ENCODE measurements at places on chromosomes 16 and 17.

DNA sequence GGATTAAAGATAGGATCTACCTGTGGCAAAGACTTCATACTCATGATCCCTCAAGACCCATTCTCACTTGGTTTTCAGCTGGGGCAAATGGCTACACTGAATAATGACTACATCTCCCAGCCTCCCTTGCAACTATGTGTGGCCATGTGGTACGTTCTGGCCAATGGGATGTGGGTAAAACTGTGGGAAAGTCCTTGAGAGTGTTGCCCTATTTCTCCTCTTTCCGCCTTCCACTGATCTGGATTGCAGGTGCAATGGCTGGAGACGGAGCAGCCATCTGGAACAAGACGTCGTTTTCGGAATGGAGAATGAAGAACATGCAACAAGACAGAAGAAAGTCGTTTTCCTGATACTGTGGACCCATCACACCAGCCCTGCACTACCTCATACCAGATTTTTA, 48.5 kb downstream of the HAPSTR1 start:
- DNase-seq, result no peak

- DNase-seq, result no peak
Observed at GRCh38 chr16:53614346-53614745, 89.3 kb downstream of the RPGRIP1L start.

- no peak for DNase-seq
Observed at GRCh38 chr17:1873418-1873817, 43.6 kb downstream of the RPA1 start.

- no peak for DNase-seq
Observed at GRCh38 chr17:41823141-41823524, 10.3 kb downstream of the FKBP10 start.

DNA sequence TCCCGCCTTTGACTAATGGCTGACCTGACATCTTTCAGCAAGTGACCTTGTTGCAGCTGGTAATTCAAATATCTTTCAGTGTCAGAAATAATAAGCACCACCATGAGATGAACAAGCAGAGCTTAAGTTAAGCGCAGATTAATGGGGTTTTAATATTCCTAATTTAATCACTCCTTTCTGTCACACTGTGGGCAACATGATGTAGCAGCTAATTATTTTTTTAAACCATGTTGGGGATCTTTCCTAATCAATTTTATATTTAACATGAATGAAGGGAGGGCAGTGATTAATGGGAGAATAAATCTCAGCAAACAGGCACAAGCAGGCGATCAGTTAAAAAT, 353.6 kb upstream of the TNRC6C start:
- no peak for DNase-seq

GRCh38 chr16:79659344-79659743, 58.8 kb upstream of the MAF start:
- DNase-seq, result no peak

- no peak for DNase-seq
Observed at GRCh38 chr16:65305266-65305959, 183.6 kb upstream of the CDH11 start.

DNA sequence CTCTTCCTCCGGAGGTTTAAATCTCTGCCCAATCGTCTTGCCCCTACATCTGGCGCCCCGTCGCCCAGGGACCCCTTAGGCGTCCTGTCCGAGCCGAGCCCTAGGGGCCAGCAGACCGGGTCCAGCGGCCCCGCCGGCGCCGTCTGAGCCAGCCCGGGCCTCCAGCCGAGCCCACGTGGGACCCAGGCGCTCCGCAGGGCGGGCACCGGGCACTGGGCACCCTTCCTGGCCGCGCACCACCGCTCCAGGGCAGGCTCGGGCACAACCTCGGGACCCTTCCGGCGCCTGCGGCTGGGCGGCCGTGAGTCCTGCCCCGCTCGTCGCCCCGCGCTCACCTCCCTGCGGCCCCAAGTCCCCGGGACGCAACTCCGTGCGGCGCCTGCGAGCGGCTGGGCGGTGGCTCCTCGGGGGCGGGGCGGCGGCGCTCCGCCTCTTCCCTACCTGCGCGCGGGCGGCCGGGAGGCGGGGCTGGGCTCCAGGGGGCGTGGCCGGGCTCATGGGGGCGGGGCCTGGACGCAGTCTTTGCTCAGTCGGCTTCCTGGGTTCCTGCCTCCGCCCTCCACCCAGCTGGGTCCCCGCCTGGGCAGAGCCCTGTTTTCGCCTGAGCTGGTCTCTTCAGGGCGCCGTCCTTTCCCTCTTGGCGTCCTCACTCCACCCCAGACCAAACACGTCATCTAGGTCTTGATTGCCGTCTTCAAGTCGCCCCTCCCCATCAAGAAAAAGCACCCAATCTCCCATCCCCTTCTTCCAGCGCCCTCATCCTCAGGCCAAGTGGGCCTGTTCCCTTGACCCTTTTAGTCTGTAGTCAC, at the start of gene RHBDF2:
RHBDF2 (minus strand) TSS at position 406 of the 809 bp plus-strand sequence. CDS start 19,899 bp downstream, outside the sequence.
- DNase-seq, result peak; percentile 95

DNA sequence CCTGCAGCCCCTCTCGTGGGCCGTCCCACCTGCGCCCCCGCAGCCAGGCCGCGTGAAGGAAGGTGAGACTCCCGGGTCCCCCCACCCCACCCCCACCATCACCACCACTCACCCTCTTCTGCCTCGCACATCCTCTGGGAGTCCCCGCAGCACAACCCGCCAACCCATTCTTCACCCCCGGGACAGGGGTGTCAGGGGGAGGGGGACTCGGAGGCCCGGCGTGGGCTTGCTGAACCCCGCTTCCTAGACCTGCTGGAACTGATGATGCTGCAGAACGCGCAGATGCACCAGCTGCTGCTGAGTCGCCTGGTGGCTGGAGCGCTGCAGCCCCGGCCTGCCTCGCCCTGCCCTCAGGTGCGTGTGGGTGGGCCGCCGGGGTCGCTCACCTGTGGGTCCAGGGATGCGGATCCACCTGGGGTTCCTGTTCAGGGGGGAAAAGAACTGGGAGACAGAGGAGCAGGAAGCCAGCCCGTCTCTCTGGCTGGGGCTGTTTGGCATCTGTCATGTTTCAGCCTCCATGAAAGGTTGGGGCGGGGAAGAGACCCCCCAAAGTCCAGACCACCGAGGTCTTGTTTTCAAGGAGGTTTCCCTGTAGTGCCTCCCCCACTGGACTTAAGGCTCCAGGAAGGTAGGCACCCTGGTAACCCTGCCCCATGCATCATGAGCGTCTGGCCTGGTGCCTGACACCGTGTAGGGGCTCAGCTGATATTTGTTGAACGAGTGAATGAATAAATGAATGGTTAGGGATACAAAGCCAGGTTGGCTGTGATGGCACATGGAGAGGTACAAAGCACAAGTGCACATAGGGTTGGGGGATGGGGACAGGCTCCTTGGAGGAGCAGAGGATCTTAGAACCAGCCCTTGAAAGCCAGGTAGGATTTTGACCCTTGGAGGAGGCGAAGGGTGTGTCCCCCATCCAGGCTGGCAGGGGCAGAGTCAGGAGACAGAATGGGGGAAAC, 849 bp downstream of the PRR29 start:
- no peak for DNase-seq

DNA sequence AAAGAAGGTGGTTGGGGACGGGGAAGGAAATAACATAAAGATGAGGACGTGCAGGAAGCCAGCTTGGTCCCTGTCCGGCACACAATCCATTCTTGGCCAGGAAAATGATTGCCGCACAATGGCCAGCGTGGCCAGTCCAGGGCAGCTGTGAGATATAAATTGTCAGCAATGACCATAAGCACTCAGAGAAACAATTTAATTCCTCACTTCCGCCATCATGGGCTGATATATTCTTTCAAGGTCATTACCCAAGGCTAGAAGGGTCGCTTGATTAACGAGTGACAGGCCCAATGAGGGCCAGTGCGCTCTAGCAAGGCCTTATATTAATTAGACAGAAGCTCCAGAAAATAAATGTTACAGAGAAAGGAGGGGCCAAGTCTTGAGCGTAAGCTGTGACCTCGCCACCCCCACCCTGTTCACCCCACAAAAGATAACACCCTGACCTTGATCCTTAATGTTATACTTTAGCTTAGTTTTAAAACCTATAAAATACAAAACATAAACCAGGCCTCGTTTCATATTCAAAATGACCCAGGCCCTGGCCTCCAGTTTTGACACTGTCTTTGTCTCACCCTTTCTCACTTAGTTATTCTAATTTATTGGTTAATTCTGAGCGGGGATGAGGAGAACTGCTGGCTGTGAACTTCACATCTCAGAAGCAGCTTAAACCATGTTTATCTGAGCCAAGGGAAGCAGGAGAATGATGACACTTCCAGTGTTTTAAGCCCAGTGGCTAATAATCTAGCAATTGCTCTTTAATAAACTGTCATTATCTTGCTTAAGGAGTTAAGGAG, 478.3 kb upstream of the ZFHX3 start:
- no peak for DNase-seq

GRCh38 chr16:29765167-29766032, 12.7 kb upstream of the ZG16 start:
- DNase-seq, result no peak

GRCh38 chr17:79769570-79770506, 8.1 kb upstream of the CBX2 start:
- no peak for DNase-seq

- no peak for DNase-seq
Observed at GRCh38 chr17:82942166-82943130, 102.6 kb upstream of the ZNF750 start.

- DNase-seq, result no peak
Observed at GRCh38 chr16:2034696-2035430, 8.2 kb downstream of the NHERF2 start.

DNA sequence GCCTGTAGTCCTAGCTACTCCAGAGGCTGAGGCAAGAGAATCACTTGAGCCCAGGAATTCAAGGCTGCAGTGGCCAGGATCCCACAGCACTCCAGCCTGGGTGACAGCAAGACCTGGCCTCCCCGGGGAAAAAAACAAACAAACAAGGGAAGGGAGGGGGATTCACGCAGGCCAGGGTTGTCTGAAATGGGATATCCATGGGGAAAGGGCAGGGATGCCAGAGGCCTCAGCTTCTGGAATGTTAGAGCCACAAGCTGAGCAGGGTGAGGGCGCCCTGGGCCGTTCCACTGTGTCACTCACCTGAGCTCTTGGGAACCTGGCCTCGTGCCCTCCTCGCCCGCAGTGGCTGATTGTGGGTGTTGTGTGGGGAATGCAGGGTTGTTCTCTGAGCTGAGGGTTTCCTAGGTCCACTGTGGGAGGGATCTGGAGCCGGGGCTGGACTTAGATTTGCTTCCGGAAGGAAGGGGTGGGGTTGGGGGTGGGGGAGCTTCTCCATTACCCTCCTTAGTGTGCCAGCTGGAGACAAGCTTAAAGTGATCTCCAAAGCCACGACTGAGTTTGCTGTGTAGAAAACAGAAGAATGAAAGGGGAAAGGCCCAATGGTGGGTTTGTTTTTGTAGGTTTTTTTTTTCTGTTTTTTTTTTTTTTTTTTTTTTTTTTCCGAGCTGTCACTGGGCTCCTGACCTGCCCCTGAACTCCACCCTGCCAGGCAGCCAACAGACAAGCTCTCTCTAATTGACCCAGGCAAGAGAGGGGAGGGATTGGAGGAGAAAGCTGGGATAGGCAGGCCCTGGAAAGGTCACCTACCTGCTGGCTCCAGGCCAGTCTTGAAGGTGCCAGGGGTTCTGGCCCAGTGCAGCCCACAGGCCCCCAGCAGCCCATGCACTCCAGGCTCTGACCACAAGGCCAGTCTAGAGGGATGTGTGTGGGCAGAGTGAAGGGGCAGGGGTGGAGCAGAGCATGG, at the start of gene SULT1A1:
SULT1A1 (minus strand) TSS at position 414 of the 964 bp plus-strand sequence. CDS start 1,189 bp downstream, outside the sequence.
- no peak for DNase-seq

All from stimulated activated CD8-positive, alpha-beta memory T cell treated with anti-CD3 and anti-CD28 coated beads, Interleukin-7, amount 100 ng/mL, for 48 hours (primary cell).